GM23338 (cell line): ENCODE measurements at places on chromosomes 5 and 9. TPM values are rescaled to one million over a fixed set of nuclear protein-coding genes. Genes with fewer than 3 reads are reported as not detected.
A peak's percentile ranks its signal among the peaks of the same experiment; 100 is the strongest.

GRCh38 chr5:79030663-79031484 lies 38.6 kb downstream of the DMGDH start:
- DNase-seq = no peak

GRCh38 chr9:112494153-112494552 lies 7.5 kb downstream of the KIAA1958 start:
- DNase-seq = no peak

DNA sequence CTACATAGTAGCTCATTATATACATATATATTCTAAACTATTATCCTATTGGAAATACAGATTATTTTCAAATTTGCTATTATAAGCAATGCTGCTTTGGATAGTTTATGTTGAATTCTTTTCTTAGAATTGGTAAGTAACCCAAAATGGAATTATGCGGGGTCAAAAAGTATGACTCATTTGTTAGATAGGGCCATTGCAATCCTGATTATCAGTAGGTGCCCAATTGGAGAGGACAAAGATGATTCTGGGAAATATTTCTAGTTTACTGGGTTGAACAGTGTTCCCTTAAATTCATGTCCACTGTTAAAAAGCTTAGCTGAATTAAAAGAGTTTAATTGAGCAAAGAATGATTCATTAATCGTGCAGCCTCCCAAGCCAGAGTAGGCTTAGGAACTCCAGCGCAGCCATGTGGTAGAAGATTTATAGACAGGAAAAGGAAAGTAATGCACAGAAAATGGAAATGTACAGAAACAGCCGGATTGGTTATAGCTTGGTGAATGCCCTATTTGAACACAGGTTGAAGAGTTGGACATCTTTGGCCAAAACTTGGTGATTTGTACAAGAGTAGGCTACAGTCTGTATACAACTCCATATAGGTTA lies 81.8 kb downstream of the GDNF start:
- DNase-seq = no peak

- no peak for DNase-seq
Measured at GRCh38 chr9:34650816-34651215, 1.2 kb upstream of the IL11RA start.

GRCh38 chr5:156497804-156498208 lies 170.8 kb downstream of the SGCD start:
- DNase-seq = no peak

DNA sequence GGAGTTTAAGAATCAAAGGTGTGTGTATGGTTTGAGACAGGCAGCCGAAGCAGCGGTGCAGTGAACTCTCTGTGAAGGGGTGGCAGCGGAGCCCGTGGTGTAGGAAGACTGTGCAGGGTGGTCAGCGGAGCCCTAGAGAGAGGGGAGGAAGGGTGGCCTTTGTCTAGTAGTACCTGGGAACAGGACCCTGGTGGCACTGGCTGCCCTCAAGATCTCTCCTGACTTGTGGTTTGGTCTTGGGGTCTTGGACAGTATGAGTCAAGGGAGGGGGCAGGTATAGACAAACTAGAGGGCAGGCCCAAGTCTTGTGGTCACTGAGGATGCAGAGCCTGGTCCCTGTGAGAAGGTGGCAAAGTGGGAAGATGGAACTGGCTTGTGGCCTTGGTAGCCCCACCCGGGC lies 7.1 kb upstream of the NKX2-5 start:
- DNase-seq = peak; percentile 19

DNA sequence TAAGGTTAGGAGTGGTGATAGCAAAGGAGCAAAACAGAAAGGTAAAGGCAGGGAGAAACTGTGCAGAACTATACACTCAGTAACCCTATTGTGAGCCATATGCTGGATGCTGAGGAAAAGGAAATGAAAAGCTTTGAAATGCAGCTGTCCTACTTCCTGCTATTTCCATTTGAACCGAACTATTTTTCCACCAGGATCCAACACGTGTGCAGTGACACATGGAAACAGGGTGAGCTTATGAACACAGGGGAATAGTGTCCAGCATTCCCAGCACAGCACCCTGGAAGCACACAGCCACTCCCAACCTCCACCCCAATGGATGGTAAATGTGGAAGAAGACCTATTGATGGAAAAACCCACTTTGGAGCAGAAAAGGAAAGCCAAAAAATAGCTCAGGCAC lies 69.0 kb upstream of the SLC12A2 start:
- no peak for DNase-seq

The CDHR2 gene
- not detected in 2 replicates for total RNA-seq

The SVEP1 gene
- total RNA-seq = 0.50 and 0.63 TPM in 2 replicates

DNA sequence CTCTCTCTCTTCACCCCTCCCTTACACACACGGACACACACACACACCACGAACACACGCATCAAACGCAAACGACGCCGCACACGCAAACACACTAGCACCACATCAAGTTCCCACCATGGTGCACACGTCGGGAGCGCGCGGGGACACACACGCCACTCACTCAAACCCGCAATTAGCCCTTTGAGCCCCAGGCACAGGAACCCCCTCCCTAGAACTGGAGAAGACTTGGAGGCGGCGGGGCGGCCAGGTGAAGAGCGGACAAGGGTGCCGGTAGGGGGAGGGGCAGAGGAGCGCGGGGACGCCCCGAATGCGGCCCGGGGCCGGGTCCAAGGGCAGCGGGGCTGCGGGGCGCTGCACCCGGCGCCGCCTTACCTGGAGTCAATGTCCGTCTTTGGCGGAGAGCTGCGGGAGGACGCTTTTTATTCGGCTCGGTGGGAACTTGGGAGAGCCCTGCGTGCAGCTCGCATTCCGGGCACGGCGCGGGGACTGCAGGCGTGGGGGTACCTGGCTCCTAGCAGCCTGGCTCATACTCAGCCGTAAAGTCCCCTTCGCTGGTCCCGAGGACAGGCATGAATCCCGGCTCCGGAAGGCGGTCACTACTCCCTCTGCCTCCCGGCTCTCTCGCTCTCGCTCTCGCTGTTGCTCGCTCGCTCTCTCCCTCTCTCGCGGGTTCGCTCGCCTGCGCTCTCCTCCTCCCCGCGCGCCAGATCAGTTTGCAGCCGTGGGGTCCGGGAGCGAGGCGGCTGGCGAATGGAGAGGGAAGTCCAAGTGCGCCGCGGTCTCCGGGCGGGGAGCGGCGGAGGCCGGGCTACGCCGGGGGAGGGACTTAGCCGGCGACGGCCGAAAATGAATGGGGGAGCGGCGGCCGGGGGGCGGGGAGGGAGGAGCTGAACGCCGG lies at the start of gene BRINP1:
Gene BRINP1 (minus strand): TSS at position 755 of the 901 bp plus-strand sequence. CDS start 56,080 bp downstream, outside the sequence.
- peak; percentile 83 for DNase-seq
